Stimulated activated CD4-positive, alpha-beta T cell treated with anti-CD3 and anti-CD28 coated beads, TNF-alpha, amount 100 ng/mL, for 48 hours (primary cell): ENCODE measurements at places on chromosomes 2 and 18.

- no peak for DNase-seq
Measured at GRCh38 chr2:17805166-17805565, 11.1 kb upstream of the MSGN1 start.

- no peak for DNase-seq
Measured at GRCh38 chr18:36942264-36942663, 113.3 kb downstream of the KIAA1328 start.

- DNase-seq = no peak
Measured at GRCh38 chr2:26438526-26438925, 36.8 kb downstream of the DRC1 start.

DNA sequence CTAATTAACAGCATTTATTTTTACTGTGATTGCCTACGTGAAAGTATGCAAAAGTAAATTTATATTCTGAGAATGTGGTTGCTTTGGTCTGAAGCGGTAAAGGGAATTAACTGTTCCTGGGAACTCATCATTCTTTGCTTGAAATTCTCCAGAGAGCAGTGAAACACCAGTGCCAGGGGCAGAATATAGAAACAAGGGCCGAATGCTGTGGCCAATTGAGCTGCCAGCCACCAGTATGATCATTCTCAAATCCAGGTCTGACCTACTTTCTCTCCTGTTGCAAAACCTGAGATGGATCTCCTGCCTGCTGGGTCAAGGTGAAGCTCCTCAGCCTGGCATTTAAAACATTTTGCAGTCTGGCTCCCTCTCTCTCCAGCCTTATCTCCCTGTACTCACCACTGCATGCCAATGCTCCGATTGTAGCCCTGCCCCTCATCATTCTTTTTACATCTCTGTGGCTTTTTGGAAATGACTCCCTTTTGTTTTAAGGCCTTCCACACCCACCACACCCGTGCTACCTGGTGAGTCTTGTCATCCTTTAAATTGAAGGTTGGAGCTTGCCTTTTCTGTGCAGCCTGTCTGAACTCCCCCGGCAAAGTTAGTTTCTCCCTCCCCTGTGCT lies 94.5 kb upstream of the TMEM178A start:
- DNase-seq = no peak

DNA sequence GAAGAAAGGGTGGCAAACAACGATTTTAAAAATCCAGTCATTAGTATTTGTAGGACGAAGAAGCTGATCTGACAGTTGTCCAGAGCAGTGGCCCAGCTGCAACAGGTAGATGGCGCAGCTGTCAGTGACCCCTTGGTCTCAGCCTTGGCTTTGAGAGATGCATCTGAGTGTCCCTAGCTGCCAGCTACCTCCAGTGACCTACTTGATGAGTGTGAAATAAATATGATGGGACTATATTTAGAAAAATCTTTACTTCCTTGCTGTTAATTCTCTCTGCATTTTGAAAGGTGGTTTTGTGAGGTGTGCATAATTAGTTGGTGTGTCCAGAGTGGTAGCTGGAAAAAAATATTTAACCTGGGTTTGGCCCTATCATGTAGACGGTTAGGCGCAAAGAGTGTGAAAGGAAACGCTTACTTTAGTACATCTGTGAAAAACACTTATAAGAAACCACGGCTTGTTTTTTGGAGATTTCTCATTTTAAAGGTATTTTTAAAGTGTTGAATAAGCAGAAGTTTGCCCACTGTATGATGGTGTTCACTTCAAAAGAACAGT lies 963 bp downstream of the INPP1 start:
- DNase-seq = no peak

DNA sequence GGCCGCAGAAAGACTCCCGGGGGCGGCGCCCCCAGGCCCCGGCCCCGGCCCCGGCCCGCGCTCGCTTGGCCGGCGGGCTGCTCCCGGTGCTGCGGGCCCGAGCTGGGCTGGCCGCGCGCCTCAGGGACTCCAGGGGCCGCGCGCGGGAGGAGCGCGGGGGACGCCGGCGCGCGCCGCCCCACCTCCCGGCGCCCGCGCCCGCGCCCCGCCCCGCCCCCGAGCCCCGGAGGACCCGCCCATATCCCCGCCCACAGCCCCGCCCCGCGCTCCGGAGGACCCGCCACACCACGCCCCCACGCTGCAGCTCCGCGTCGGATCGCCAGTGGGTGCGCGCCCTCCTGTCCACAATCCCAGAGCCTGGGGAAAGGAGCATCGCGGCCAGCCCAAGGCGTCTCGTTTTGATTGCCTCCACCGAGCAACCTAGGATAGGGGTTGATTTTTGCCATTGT lies at the start of gene PARD6G:
Gene PARD6G (minus strand): TSS at position 122 of the 449 bp plus-strand sequence. CDS start 166 bp downstream, outside the sequence.
- DNase-seq = peak; percentile 32

DNA sequence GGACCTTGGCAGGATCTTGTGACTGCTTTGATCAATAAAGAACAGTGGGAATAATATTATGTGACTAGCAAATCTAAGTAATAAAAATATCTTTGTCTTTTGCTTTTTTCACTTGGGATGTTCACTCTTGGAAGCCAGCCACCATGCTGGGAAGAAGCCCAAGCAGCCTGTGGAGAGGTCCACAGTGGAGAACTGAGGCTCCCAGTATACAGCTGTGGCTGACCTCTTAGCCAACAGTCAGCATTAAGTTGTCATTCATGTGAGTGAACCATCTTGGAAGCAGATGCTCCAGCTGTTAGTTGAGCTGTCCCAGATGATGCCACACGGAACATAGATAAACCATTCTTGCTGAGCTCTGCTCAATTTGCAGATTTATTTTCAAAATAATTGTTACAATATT lies 160.0 kb downstream of the OSR1 start:
- DNase-seq = no peak

- no peak for DNase-seq
Measured at GRCh38 chr18:8601277-8602032, 7.8 kb upstream of the RAB12 start.
